ENCODE measurements at places on chromosomes 2 and 18. TPM values are rescaled to one million over a fixed set of nuclear protein-coding genes. Genes with fewer than 3 reads are reported as not detected.

AQP12A gene
- total RNA-seq: not detected

COPS9 gene
- 149 TPM for total RNA-seq

GRHL1 gene
- 1.1 TPM for total RNA-seq

GTF2A1L gene
- 0.75 TPM for total RNA-seq

ANKRD30BL gene
- total RNA-seq: not detected

ASB3 gene
- total RNA-seq: 9.2 TPM

POMC gene
- total RNA-seq: 3.1 TPM

MOCOS gene
- 0.38 TPM for total RNA-seq

OTOF gene
- total RNA-seq: not detected

IL1F10 gene
- not detected for total RNA-seq

GREB1 gene
- 2.9 TPM for total RNA-seq

PGAP1 gene
- total RNA-seq: 7.7 TPM

CIAO1 gene
- total RNA-seq: 56.1 TPM

PASK gene
- total RNA-seq: 2.2 TPM

PCARE gene
- 0.11 TPM for total RNA-seq

TCF7L1 gene
- 6.0 TPM for total RNA-seq

CGREF1 gene
- 0.48 TPM for total RNA-seq

CELF4 gene
- total RNA-seq: 0.24 TPM

IL18R1 gene
- 1.3 TPM for total RNA-seq

OR6B2 gene
- total RNA-seq: not detected

RND3 gene
- 46.9 TPM for total RNA-seq

NPHP1 gene
- total RNA-seq: 4.8 TPM

CTAGE1 gene
- total RNA-seq: 0.13 TPM

GYPC gene
- total RNA-seq: 113 TPM

PID1 gene
- total RNA-seq: 4.3 TPM
